ENCODE measurements at places on chromosomes 2 and 18.

DNA sequence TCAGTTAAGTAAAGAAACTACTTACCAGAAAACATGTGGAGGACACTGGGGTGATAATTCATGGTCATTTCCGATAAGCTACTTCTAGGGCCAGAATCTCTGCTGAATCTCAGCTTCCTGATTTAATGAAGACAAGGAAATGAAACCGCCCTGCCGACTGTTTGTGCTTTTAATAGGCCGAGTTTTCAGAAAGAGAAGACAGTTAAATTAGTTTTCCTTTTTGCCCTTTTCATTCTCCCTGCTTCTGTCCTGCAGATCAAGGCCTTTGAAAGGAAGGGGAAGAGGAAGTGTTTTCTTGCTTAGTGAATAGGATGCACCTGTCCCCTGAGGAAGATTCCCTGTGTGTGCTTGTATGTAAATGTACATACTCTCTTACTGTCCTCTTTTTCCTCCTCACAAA is 126.6 kb downstream of the SH3RF3 start:
- DNase-seq = no peak

DNA sequence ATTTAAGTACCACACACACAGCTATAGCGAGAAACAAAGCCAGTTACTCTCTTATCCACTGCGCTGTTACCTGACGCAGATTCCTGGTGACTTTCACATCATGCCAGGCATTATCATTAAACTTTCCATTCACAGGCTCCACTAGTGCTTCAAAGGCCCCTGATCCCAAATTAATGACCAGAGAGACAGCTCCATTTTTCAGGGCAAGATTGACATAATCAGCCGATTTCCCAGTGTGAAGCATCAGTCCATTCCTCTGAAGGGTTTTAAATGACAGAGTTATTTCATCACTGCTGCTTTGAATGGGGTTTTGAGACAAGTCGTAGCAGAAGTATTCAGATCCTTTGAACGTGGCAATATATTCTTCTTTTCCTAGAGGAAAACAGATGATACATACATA is 408.7 kb downstream of the NRXN1 start:
- no peak for DNase-seq

DNA sequence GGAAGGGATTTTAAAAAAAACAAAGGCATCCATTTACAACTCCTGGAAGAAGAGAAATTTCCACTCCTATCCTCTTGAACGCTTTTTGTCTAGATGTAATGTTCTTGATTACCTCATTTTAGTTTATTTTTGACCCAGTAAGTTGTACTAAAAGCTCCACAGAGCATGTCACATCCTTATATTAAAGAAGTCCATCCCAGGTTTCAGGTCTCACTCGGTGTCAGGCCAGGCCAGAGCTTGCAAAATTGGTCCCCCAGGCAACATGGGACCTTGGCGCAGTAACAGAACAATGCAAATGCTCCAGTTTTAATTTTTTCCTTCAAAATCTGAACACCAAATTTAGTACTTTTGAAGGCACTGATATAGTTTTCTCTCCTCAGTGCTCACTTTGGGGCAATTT is 218.4 kb upstream of the REV1 start:
- DNase-seq = no peak

DNA sequence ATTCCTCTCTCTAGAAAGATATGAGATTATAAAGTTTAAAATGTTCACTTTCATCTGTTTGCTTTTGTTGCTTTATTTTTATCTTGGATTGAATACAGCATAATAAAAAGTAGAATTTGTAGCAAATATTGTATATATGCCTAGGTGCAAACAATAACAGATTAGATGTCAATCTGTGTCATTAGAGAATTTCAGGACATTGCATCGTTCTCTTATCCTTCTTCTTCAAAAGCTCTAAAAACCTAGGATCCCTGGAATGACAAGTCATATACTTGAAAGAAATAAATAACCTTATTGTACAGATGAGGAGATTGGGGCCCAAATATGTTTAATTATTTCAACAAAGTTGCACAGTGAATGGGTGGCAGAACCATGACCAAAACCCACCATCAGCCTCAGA is 102.8 kb upstream of the BZW1 start:
- DNase-seq = no peak

DNA sequence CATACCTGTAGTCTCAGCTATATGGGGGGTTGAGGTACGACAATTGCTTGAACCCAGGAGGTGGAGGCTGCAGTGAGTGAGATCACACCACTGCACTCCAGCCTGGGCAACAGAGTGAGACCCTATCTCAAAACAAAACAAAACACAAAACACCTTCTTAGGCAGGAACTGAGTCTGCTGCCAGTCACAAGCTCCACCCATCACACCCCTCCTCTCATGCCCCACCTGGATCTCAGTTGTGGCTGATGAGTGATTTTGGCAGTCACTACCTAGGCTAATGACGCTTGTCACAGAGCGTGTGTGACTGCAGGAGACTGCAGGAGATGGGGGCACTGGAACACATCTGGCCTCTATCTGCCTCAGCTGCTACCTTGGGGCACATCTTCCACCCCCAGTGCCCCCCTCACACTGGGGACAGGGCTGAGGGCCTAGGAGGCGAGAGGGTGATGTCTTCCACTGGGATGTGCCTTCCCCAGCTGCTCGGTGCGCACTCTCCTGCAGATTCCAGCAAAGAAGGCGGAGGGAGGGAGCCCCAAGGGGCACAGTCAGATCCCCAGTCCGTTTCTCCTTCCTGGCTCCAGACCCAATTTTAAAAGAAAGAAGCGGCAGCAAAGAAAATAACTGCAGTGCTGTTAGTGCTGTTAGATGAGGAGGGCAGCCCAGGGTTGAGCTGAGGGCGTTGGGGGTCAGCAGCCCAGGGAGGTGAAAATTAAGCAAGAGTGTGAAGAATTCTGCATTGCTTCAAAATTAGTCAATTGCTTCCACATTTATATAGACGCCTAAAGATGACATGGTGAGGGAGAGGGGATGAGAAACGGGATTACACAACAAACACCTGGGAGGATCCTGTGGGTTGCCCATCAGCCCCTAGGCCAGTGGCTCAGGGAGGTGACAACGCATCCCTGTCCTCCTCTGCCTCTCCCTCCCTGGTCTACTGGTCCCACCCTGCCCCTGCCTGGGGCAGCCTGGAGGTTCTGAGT is 143.6 kb upstream of the HAAO start:
- no peak for DNase-seq

- DNase-seq = no peak
These were observed 1025.3 kb upstream of the FANCL start for GRCh38 chr2:59266453-59266852.

GRCh38 chr2:157324331-157324843 is 1.2 kb downstream of the ERMN start:
- DNase-seq = no peak

DNA sequence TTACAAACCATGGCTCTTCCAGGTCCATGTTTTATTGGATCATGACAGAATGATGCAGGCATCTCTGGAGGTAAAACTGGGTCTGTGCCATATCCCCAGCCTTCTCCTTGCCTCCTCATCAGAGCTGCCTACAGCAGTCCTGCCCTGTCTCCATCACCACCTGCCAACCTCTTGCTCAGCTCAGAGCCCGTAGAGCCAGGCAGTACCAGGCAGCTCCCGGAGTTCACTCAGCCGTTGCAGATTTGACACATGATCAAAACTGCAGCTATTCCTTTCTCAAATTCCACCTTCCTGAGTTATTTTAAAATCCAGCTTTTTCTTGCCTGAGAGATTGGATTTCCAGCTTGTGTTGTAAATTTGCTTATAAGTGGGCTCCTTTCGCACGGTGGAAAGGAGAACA is 218.2 kb upstream of the CELF4 start:
- DNase-seq = no peak

DNA sequence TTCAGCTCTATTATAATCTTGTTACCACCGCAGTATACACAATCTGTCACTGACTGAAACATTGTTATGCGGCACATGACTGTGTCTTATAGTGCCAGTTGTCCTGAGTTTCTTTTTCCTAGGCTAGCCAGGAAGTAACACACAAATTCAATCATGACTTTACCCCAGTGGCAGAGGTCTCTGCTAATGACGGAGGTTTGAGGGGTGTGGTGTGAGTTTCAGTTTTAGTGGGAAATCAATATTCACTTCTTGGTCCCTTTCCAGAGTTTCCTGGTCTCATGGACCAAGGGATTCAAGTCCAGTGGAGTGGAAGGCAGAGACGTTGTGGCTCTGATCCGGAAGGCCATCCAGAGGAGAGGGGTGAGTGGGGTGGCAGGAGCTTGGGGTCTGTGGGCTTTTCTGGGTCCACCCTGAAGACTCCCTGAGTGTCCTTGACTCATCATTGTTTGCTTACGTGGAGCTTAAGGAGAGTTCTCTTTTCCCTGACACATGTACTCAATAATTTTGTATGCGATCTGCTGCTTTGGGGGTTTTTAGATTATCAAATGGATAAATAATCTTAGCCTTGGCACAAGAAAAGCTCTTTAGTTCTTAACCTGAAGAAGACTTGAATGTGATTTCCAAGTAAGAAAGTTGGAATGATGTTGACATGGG is 39.2 kb downstream of the HK2 start:
- DNase-seq = no peak

- DNase-seq = peak; percentile 86
These were observed 17.4 kb downstream of the CIDEA start for GRCh38 chr18:12271376-12272235.

DNA sequence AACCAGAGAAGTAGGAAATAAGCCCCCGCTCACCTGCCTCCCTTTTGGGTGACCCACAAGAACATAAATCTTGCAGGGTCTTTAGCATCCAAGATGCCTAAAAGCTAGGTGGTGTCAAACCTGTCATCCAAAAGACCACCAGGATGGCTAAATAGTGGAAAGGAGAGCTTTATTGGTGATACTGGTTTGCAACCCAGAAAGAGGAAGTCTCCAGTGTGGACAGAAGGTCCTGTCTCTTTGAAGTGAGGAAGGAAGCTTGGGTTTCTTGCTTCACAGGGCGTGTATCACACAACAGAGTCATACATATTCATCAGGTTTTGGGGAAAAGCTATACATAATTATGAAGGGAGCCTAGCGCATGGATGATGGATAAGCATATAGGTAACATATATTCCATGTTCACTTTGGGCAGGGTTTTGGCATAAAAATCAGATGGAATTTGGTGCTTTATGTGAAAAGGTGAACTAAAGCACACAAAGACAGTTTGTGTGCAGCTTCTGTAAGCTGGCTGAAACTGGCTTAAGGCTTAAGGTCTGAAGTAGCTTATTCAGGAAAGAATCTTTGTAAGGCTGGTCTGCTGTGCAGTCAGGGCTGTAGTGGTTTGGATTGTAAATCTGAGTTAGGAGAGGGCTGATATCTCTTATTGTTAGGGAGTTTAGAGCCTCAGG is 102.2 kb upstream of the MSH2 start:
- peak; percentile 74 for DNase-seq

DNA sequence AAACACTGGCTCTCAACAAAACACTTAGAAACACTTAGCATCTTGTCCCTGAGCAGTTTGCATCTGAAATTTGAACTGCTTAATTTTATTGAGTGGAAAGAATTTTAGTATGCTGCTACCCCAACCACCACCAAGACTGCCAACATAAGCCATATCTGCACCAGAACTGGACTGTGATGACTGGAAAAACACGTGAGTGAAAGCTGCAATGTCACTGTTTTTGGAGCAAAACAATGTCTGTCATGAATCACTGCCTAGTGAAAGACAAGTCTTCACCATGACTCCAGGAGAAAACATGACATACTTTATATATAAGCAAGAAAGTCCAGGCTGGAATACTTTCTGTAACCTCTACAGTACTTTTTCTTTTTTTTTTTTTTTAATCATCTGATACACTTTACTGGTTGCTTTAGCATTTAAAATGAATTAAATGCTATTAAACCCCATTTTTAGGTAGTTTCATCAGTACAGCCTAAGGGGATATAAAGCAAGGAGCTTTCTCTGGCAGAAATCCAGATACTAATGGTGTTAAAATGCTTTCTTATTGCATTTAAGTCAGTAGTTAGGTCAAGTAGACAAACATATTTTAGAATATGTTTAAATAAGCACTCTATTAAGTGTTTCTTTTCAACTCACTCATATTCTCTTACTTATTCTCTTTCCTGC is 2129.4 kb upstream of the PIK3C3 start:
- DNase-seq = no peak

- DNase-seq = no peak
These were observed 18.6 kb downstream of the CMPK2 start for GRCh38 chr2:6846967-6847681.

DNA sequence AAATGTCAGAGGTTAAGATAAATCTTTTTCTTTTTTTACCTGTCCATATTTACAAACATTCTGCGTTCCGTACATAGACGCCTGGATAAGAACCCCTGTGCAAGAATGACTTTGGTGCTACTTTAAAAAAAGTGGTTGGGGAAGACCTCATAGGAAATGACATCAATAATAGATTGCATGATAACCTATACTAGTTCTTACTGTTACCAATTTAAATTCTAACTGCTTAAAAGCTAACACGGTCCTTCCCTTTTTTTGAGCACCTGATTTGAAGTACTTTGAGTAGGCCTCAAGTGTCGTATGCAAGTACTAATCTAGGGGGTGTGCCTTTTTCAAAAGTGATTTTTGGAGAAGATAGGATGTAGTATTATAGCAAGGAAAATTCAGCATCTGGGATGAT is 2.1 kb downstream of the SLC39A10 start:
- peak; percentile 78 for DNase-seq

DNA sequence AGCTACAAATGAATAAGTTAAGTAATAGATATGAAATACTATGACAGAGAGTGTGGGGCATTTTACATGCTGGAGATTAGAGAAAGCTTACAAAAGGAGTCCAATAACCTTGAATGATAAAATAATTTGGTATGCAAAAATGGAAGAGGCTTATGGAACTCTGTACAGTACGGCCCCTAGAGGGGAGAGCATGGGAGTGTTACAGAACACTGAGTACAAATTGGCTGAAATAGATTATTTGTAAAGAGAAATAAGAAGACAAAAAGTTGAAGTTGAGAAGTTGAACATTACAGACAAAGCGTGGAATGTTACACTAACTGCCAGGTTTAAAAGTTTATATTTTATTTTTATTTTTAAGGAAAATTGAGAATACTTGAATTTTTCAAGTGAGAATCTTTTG is 192.1 kb upstream of the DOK6 start:
- DNase-seq = no peak

DNA sequence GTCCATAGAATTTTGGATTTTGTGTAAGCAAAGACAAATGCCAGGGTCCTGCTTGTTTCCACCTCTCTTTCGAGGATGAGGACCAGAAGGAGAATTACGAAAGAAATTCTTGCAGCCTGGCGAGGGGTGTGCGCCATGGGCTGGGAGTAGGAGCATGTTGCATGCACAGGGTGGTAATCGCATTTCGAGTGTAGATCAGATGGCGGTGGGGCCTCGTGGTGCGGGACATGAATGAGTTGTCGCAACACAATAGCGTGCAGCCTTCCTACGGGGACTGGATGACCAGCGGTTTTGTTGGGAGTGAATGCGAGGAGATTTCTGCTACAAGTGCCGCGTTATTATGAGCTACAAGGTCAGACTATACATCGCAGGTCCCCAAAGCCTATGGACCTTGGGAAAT is 4.2 kb upstream of the EN1 start:
- DNase-seq = no peak

- no peak for DNase-seq
These were observed 402.8 kb upstream of the UBE2E3 start for GRCh38 chr2:180577567-180577966.
